Erythroblast (primary cell): ENCODE measurements at places on chromosomes 7 and 10.

GRCh38 chr7:40870108-40870507, 735.3 kb downstream of the SUGCT start:
- no peak for DNase-seq

DNA sequence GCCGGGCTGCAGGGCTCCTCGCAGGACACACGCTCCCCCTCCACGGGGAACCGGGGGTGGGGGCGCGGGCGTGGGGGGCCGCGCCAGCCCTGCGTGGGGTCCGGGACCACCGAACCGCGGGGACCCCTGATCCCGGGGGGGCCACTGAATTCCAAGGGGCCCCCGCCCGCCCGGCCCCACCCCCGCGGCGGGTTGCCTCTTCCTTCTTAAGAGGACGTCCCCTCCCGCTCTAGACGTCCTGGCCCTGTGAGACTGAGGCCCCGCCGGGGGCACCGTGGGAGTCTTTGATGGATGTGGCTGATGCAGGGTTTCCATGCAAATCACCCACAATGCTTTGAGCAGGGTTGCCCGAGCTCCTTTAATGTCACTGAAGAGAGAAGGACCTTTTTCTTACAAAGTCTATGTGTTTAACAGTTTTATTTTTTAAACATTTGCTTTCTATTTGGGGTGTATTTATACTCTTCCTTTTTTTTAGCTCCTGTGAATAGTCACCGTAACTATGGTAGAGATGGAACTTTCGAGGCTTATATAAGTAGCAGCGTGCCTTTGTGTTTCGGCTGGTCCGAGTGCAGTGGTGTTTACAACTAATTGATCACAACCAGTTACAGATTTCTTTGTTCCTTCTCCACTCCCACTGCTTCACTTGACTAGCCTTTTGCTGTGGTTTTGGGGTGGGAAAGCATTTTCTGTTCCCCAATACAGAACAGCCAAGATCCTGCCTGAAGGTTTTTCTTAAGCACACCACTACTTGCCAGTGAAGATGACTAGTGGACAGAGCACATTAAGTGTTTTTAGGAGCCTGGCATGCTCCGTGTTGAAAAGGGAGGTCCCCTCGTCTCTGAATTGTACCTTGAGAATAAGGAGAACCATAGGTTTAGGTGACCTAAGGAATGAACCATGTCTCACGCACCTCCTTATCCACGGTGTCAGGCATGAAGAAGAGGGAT, 44.8 kb downstream of the PDIA4 start:
- DNase-seq: peak; percentile 80

- DNase-seq: no peak
Measured at GRCh38 chr7:124645704-124646103, 119.9 kb downstream of the GPR37 start.

DNA sequence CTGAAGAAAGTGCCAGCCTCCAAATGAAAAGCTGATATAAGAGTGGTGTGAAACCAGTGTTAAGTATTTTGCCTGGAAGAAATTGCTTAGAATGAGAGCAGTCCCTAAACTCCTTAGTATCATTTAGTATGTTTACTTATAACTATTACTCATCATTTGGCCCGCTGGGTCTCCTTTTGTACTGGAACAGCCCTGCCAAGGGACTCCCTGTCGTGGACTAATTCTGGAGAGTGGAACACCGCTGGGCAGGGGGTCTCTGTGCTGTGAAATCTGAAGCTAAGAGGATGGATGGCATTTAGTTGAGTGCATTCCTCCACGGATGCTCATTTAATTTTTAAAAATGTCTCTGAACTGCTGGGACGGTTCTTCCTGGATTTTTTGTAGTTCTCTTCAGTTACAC, 889.9 kb upstream of the C7orf33 start:
- DNase-seq: no peak

DNA sequence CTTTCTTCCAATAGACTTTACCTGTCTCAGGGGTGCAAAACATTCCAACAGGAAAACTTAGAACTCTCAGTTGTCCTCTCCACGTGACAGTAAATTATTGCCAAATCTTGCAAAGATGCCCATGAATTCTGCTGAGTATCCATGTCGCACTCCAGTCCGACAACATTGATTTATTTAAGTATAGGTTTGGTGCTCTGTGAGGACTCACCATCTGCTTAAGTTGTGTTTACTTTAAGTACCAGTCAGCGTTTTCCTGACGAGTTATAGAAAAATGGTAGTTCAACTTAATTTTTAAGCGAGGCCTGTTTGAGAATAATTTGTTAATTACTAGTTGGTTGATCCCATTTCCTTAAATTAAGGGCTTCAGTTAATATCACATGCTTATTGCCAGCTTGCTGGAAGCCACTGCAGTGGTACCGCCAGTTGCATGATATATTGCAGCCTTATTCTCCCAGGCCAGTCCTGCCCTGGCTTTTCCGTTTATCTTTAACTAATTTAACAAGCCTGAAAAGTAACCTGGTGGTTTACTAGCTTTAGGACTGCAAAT, 27.8 kb downstream of the CREB5 start:
- DNase-seq: no peak
